ENCODE measurements at places on chromosomes 5 and 9.

DNA sequence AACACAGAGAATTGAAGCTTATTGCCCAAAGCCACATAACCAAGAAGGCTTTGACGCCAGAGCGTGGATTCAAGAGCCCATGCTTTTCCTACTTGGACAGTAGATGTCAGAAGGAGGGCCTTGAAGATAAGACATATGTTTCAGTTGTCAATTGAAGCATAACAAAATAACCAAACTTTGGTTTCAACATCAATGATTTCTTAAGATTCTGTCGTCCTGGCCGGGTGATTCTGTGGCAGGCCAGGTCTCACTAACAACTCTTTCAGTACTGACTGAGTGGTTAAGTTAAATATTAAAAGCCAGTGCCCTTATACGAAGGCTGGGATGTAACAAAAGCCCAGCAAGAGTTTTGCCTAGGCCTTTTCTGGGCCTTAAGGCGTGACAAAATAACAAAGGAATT, 94.0 kb downstream of the RCL1 start:
- no peak overlapping the region for H3K27ac ChIP-seq
- DNase-seq: no peak
- H3K4me1 ChIP-seq: no peaks in the 10 kb centered on the region
- H3K4me3 ChIP-seq: no peak overlapping the region

DNA sequence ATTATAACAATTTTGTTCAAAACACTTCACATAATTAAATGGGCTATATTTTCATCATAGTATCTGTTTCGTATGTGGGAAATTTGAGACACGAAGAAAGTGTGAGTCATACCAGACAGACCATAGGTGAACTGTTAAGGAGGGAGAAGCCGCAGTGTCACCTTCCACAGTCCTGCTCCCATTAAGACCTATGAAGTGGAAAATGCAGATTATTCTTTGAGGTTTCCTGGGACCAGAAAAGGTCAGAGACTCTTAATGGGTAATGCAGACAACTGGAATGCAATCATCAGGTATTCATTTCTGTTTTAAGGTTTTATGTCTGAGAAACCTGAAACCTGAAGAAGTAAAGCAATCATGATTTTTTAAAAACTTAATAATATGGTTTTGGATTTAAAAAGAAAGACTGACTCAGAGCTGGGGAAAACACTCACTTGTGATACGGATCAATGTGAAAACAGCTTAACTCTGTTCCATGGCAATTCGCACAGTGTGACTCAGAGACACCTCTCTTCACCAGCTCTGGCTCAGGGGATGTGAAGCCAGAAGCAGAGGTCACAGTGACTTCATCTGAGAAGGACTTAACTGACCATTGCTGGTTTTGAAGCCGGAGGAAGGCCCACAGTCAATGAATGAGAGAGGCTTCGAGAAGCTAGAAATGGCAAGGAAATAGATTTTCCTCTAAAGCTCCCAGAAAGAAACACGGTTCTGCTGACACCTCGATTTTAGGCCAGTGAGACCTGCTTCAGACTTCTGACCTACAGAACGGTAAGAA, 17.2 kb upstream of the GCNT1 start:
- no peak overlapping the region for H3K4me3 ChIP-seq
- no peak for DNase-seq
- 0 out of 2 replicates have a peak, but pooled peaks cover 4% of the 10 kb centered on the region for H3K27me3 ChIP-seq
- no peak overlapping the region for H3K27ac ChIP-seq
- H3K4me1 ChIP-seq: peaks cover 7% of the 10 kb centered on the region

DNA sequence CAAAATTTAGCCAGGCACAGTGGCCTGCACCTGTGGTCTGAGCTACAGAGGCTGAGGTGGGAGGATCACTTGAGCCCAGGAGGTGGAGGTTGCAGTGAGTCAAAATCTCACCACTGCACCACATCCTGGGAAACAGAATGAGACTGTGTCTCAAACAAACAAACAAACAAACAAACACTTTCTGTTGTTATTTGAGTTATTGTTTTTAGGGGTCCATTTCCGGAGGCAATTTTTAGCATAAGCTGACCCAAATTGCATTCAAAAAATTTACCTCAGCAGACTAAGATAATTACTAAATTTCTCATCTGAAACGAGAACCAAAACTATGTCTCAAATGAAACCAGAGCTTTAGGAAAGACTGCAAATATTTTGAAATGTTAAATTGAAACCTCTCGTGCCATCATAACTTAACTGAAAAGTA, 1485.1 kb downstream of the EFNA5 start:
- no peaks in the 10 kb centered on the region for H3K27me3 ChIP-seq
- DNase-seq: no peak
- no peak overlapping the region for H3K4me3 ChIP-seq

DNA sequence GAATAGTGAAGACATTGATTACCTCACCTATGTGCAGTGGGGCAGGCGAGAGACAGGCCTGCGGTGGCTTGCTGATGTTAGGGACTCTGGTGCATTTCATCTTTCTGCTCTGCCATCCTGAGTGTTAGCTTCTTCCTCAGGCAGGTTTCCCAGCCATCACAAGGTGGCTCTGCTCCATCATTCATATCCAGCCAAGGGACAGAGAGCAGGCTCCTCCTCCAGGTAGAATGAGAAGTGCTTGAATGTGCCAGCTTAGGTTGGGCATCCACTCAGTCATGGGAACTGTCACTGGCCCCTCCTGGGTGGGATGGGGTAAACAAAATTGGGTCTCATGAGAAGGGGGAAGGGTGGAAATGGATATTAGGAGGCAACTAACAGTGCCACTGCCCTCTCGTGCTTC, 24.8 kb downstream of the GPR107 start:
- H3K36me3 ChIP-seq: peaks cover 56% of the 10 kb centered on the region
- no peak overlapping the region for H3K4me3 ChIP-seq
- no peak for DNase-seq
- H3K27ac ChIP-seq: no peak overlapping the region

- DNase-seq: no peak
- H3K4me1 ChIP-seq: peaks cover 10% of the 10 kb centered on the region
- H3K27me3 ChIP-seq: no peaks in the 10 kb centered on the region
- no peak overlapping the region for H3K27ac ChIP-seq
These were observed 146.4 kb downstream of the ENTREP1 start for GRCh38 chr9:69471433-69471832.

DNA sequence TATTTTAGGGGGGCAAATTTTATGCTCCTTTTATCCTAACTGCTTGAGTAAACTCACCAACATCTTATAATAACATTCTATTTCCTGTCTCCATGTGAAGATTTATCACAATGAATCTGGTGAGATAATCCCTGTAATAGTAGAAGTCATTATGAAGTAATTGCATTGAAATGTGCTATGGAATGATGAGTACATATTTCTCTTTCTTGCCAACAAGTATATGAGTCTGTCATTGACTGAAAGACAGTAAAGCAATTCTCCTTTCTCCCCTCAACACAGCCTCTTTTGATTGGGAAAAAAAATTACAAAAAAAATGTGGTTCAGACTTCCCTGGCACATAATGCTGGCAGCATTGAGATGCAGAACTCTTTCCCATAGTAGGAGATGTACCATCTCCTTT, 459.2 kb upstream of the RGMB start:
- no peak overlapping the region for H3K4me3 ChIP-seq
- H3K4me1 ChIP-seq: peaks cover 57% of the 10 kb centered on the region
- H3K36me3 ChIP-seq: no peaks in the 10 kb centered on the region
- H3K27ac ChIP-seq: peak overlapping the region; percentile 59

DNA sequence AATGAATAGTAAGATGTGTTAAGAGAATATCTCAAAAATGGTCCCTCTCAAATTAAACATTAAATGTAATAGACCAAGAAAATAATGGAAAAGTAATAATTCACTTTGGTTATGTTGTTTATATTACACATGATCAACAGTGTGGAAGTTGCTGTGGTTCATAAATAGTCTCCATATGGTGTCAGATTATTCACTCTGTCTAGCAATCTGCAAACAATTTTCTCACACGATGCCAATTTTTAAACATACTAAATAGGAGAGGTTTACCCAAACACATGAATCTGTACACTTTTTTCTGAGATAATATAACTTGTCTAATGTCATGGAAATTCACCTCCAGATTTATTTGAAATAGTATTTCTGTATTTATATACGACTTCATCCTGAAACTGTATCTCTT, 217.4 kb upstream of the FBXL7 start:
- H3K4me3 ChIP-seq: no peak overlapping the region
- H3K27me3 ChIP-seq: no peaks in the 10 kb centered on the region
- no peak overlapping the region for H3K27ac ChIP-seq

DNA sequence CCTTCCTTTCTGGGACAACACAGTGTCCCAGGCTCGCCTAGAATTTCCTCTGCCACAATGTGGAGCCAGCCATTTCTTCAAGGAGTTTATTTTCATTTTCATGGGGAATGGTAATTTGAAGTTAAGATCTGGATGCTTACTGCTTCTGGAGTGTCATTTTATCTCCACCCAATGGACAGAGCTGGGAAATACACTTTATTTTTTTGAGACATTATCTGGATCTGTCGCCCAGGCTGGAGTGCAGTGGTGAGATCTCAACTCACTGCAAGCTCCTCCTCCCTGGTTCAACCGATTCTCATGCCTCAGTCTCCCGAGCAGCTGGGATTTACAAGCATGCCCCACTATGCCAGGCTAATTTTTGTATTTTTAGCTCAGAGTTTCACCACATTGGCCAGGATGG, 12.7 kb upstream of the THG1L start:
- H3K27ac ChIP-seq: no peak overlapping the region
- H3K4me1 ChIP-seq: peaks cover 9% of the 10 kb centered on the region
- no peak overlapping the region for H3K4me3 ChIP-seq
- no peaks in the 10 kb centered on the region for H3K36me3 ChIP-seq
- DNase-seq: peak; percentile 24

GRCh38 chr9:105054491-105054890, 126.5 kb upstream of the ABCA1 start:
- DNase-seq: no peak
- H3K27ac ChIP-seq: no peak overlapping the region
- H3K4me3 ChIP-seq: no peak overlapping the region
- H3K4me1 ChIP-seq: no peaks in the 10 kb centered on the region

DNA sequence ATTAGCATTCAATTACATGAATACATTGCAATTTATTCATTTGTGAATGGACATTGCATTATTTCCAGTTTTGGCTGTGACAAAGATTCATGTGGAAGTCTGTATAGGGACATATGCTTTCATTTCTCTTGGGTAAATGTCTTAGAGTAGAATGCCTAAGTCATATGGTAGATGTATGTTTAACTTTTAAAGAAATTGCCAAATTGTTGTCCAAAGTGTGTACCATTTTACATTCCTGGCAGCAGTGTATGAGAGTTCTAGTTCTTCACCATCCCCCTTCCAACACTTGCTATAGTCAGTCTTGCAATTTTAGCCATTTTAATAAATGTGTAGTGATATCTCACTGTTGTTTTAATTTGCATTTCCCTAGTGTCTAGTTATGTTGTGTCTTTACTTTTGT, 122.2 kb downstream of the TMC1 start:
- no peak overlapping the region for H3K4me3 ChIP-seq
- H3K27me3 ChIP-seq: no peaks in the 10 kb centered on the region

DNA sequence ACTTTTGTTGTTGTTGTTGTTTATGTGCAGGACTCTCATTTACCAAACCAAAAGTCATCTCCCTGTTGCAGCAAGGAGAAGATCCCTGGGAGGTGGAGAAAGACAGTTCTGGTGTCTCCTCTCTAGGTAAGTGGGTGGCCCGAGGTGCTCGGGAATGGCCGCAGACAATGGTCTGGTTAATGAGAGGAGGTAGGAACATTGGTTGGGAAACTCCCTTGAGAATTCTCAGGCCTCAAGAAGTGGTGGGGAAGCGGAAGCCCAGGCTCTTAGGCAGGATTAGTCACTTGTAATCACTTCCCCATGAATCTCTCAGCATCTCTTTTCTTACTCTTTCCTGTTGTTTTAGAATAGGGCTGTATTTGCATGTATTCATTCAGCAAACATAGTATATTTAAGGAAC, 7.2 kb downstream of the ZNF354B start:
- H3K4me3 ChIP-seq: no peak overlapping the region
- H3K27me3 ChIP-seq: no peaks in the 10 kb centered on the region
- H3K27ac ChIP-seq: no peak overlapping the region
- no peaks in the 10 kb centered on the region for H3K4me1 ChIP-seq
- peaks cover 82% of the 10 kb centered on the region for H3K36me3 ChIP-seq
- no peak for DNase-seq

DNA sequence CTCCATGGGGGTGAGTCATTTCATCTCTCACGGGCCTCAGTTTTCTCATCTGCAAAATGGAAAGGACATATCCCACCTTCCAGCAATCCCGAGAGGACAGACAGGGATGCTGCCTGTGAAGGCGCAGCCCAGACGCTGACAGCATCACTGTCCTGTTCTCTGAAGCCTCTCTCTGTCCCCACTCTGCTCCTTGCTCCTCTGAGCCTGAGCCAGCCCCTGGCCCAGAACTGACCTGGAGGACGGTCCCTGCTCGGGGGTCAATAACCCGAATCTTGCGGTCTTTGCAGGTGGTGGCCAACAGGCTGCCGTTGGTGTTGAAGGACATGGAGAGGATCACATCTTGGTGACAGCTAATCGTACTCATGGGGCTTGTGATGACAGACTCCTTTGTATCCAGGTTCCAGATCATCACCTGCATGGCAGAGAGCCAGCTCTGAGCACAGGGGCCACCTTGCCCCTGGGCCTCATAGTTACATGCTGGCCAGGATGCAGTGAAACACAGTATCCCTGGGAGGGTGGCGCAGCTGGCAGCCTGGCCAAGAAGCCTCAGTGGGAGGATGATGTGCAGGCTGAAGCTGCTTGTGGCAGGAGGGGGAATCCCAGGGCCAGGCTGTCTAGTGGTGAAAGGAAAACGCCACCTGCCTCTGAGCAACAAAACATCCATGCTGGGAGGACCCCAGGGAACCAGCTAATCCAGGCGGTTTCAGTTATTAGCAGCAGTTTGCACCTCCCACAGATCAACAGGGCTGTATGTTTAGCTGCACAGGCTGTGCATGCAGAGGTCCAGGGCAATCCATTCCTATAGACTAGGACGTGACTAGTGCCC, 14.0 kb upstream of the TRIM14 start:
- H3K4me1 ChIP-seq: no peaks in the 10 kb centered on the region
- H3K27me3 ChIP-seq: peaks cover 8% of the 10 kb centered on the region
- peak; percentile 57 for DNase-seq
- H3K36me3 ChIP-seq: no peaks in the 10 kb centered on the region

GRCh38 chr5:54411176-54411575, 44.3 kb upstream of the HSPB3 start:
- no peaks in the 10 kb centered on the region for H3K27me3 ChIP-seq
- DNase-seq: no peak
- H3K36me3 ChIP-seq: no peaks in the 10 kb centered on the region
- H3K27ac ChIP-seq: no peak overlapping the region

DNA sequence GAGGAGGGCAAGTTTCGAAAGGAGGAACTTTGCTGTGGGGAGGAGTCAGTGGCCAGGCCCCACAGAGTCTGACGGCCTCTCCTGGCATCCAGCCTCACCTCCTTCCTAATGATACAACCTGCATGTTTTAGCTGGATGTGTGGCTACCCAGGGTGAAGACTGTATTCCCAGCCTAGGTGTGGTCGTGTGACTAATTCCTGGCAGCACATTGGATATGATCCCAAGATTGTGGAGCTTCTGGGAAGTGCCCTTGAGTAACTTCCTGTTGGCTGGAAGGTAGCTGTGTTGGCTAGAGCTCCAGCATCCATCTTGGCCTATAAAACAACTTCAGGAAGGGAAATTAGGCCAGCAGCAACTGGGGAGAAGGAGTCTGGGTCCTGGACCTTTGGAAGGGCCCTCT, 19.0 kb upstream of the LPCAT1 start:
- H3K4me1 ChIP-seq: no peaks in the 10 kb centered on the region
- no peak overlapping the region for H3K4me3 ChIP-seq
- DNase-seq: no peak
- H3K36me3 ChIP-seq: no peaks in the 10 kb centered on the region
- H3K27me3 ChIP-seq: no peaks in the 10 kb centered on the region

GRCh38 chr5:154110716-154111115, 71.9 kb downstream of the MFAP3 start:
- H3K27ac ChIP-seq: no peak overlapping the region
- no peaks in the 10 kb centered on the region for H3K4me1 ChIP-seq
- DNase-seq: no peak
- H3K4me3 ChIP-seq: no peak overlapping the region
- H3K36me3 ChIP-seq: no peaks in the 10 kb centered on the region
- peaks cover 4% of the 10 kb centered on the region for H3K27me3 ChIP-seq
